Muscle of leg (tissue), 16 donors: ENCODE measurements at places on chromosomes 3 and 15.

GRCh38 chr3:138426211-138426610 lies 8.2 kb upstream of the ESYT3 start:
- peak; percentile 35 for DNase-seq

DNA sequence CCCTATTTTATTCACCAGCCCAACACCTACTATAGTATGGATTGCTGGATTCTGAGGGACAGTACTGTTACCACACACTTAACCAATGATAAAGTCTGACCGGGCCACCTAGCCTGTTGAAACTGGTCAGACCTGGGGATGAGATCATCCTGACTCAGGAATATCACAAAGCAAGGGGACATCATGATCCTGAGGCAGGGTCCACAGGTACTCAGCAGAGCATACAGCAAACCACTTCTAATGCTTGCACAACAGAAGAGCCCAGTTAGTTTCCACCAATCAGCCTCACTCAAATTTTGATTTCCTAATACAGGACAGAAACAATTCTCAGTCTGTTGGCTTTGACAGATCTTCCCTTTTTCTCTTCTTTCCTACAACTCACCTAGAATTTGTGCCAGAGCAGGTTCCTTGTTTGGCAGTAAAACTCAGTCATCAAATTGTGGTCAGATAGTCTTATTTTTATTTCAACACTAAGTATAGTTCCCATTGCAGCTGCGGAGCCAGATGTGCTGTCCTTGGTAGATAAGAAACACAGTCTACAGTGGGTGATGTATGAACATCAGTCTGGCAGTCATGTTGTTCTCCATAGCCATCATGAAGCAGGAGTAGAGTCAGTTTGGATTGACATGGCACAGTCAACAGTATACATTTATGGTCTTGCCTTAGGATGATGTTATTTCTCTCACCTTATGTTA lies 90.1 kb upstream of the PRR23C start:
- no peak for DNase-seq

- DNase-seq: peak; percentile 68
Measured at GRCh38 chr3:186053954-186054791, 54.7 kb downstream of the ETV5 start.

- peak; percentile 31 for DNase-seq
Measured at GRCh38 chr3:46245146-46245545, 2.9 kb downstream of the CCR3 start.

DNA sequence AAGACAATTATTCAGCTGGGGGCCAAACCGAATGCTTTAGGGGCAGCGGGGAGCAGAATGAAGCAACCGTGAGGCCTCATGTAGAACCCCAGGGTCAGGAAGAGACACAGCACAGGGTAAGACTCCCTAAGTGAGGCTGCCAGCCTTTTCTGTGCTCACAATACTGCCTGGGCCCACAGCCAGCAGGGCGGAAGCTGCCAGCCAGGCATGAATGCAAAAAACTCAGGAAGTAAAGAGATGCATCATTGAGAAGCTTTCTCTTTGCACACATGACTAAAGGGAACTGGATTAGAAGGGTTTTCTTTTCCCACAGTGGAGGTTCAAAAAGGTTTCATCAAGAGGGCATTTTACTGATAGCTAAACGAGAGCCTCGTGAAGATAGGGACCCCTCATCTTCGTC lies 33.3 kb downstream of the CA12 start:
- peak; percentile 78 for DNase-seq

- DNase-seq: no peak
Measured at GRCh38 chr15:76380249-76380648, 43.7 kb downstream of the ISL2 start.

DNA sequence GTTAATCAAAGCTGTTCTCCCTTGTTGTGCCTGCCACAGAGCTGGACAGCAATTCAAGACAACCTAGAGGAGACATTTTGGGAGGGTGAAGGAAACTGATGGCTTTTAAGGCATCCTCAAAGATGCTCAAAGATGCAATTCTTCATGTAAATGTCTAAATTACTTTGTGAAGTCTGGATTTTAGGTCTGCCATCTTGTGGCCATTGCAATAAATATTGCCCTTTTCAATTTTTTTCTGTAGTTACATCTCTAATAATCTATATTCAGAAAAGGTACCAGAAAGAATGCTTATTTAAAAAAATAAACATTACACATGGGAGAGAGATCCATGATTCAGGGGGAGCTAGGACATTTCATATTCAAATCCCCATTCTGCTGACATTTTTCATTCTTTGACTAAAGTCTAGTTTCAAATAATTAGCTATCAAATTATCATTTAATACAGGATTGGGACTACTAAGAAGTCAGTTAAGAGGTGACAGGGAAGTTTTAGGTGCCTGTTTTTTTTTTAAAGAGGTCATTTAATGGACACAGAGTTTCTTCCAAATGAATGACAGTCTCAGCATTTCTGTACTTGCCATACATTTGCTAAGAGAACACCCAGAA lies 259.8 kb upstream of the WNT5A start:
- DNase-seq: peak; percentile 44

- DNase-seq: no peak
Measured at GRCh38 chr3:190959077-190959476, 96.6 kb upstream of the GMNC start.
